Stimulated activated CD8-positive, alpha-beta memory T cell treated with anti-CD3 and anti-CD28 coated beads, Interleukin-7, amount 100 ng/mL, for 4 hours (primary cell): ENCODE measurements at places on chromosomes 12 and 14.

DNA sequence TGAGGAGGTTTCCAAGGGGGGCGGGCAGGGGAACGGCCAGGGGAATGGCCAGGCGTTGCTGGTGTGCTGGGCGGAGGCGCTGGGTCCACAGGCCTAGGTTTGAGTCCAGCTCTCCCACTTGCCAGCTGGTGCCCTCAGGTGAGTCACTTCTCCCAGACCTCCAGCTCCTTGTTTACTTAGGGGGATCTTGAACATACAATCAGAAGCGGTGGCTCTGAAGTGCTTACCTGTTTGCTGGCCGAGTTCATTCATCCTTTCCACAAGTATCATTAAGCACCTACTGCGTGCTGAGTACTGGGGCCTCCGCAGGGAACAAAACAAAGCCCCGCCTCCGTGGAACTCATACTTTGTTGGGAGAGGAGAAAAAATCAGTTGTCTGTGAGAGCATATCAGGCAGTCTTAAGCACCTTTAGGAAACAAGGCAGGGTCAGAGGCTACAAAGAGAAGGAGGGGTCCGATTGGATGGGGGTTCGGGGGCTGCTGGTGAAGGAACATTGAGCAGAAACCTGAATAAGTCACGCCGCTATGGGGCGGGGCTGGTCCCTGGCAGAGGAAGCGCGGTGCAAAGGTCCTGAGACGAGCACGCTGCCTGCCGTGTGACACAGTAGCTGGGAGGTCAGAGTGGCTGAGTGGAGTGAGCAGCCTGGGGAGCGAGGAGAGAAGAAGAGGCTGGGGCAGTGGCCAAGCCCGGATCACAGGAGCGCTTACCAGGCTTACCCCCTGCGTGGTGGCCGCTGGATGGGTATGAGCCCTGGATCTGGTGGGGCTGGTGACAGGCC, 15.1 kb downstream of the MVK start:
- no peak for DNase-seq

GRCh38 chr14:89544636-89545301, 127.7 kb upstream of the FOXN3 start:
- no peak for DNase-seq

- no peak for DNase-seq
Observed at GRCh38 chr12:128570191-128571065, 253.3 kb downstream of the SLC15A4 start.

- no peak for DNase-seq
Observed at GRCh38 chr12:101110866-101111265, 99.2 kb downstream of the SLC5A8 start.

DNA sequence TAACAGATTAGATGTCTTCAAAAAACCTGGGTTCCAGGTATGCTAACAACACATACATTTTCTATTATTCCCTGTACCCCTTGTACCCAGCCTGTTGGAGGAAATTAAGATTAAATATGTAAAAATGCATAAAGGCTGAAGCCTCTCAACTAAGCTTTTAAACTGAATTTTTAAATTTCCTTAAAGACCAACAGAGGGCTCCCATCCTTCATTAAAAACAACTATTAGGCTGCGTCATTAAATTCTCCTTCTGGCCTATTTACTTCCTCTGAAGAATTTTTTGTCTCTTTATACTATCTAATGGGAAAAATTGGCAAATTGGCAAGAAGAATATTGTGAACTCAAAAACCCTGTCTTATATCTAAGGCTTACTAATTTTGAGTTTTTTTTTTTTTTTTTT, 21.8 kb downstream of the SENP1 start:
- no peak for DNase-seq

DNA sequence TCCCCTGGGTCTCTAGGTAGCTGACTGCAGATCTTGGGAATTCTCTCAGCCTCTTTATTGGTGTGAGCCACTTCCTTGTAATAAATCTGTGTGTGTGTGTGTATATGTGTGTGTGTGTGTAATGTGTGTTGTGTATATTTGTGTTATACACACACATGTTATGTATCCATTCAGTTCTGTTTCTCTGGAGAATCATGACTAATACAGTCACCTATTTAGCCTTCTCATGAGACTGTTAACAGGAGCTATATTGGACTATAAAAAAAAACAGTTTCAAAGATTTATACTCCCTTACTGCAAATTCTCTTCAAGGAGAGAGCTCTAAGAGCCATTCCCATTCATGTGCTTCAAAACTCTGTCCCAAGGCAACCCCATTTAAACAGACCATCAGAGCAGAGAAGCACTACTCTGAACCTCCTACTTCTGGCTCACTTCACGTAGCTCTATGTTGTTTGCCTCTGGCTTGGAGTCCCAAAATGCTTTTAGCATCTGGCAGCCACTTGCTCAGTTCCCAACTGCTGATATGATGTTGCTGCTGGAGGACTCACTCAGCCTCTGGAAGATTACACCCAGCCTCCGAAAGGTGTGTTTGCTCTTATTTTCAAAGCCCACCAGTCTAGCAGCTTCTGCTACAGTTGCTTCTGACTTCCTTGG, 48.7 kb upstream of the KITLG start:
- DNase-seq = no peak

DNA sequence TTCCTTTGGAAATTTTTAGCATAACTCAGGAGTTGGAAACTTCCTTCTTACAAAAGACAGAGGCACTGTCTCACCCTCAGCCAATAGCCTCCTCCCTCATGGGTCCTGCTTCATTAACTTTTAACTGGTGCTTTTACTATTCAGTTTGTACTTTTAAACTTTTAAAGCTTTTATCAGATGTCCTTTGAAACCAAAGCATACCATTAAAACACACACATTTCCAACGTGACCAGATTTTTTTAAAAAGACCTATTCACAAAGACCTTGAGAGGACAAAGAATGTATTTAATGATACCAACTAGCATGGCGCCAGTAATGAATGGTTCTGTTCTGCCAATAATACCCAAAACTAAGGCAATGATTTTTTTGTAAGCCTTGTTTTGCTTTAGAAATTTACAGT, 173.6 kb upstream of the EEA1 start:
- no peak for DNase-seq

DNA sequence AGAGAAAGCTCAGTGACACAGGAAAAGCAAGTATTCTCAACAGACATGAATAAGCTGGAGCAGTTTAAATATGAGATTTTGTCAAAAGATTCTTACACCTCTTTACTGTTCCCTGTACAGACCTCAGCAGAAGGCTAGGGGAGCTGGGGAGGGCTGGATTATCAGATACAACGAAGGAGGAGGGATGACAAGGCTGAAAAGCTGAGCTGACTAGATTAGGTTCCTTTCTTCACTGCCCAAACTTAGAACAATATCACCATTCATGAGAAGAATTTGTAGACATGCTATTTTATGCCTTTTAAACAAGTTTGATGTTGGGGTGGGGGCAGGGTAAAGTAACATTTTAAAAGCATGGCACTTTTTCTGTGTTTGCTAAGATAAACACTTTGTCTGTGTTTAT, 611.1 kb downstream of the AACS start:
- no peak for DNase-seq

GRCh38 chr12:111175396-111176094, 193.3 kb downstream of the PHETA1 start:
- no peak for DNase-seq

DNA sequence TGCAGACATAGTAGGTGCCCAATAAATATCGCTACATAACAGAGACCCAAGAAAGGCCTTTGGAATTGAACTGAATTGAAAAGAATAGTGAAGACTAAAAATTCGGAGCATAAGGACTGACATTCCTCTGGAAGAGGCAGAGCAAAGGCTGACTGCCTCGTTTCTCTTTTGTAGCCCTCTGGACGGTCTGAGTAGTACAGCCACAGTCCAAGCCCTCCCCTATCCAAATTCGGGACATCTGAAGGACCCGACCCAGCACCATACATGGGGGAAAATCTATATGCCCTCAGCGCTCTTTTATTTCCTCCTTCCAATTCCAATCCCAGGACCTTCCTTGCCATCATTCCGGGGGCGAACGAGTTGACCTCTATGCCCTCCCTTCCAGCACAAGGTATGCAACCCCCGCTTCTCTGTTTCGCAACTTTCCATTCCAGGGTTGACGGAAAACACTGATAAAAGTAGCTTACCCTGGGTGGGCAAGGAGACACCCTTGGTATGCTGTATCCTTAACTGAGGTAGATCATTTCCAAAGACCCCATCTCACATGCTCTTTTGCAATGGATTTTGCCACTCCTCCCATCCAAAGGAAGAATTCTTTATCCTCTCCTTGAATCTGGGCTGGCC, 127.4 kb upstream of the MAP1LC3B2 start:
- no peak for DNase-seq

- no peak for DNase-seq
Observed at GRCh38 chr12:57342207-57342691, 88.6 kb downstream of the R3HDM2 start.

DNA sequence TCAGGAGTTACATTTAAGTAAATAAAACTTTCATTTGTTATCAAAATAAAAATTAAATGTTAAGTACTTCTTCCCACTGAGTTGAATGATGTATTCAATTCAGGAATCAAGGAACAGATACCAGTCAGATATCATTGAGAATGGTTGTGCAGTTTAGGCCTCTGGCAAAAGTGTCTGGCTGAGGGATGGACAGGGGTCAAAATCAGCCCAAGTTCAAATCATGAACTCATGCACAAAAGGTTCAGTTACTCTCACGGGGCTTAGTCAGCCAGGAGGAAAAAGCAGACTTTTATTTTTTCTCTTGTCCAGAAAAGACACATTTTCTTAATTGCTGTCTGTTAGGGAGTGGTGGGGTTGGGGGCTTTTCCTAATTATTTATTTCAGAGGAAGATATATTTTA, 166.3 kb downstream of the RASSF9 start:
- no peak for DNase-seq

DNA sequence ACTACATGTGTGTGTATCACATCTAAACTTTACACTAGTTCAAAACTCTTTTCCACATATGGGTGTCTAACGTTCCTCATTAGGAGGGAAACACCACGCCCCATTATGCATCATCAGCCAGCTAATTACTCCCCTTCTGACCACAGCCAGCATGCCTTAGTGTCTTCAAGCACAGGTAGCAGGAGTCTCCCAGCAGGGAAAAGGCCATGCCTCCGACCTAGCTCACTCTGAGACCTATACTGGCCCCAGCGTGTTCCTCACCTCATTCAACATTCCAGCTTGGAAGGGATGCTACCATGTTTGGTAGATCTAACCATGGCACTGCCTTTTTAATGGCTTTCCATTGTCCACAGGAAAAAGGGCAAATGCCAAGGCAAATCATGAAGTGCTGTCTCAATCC, 66.1 kb upstream of the PRB2 start:
- no peak for DNase-seq

DNA sequence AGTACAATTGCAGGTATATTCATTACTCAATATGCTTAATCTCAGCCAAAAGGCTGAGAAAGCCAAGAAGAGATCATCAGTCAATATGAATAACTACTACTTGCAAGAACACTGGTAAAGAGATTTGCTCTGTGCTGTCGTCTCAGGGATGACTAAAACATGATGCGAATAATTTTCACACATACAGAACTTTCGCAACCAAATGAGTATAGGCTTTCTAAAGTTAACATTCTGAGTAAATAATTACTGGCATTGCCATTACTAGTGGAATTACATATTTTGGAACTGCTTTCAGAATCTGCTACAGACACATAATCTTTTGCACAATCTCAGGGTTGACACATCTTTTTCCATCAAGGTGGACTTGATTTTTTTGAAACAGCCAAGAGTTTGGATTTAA, 24.7 kb downstream of the NCKAP1L start:
- DNase-seq = no peak

DNA sequence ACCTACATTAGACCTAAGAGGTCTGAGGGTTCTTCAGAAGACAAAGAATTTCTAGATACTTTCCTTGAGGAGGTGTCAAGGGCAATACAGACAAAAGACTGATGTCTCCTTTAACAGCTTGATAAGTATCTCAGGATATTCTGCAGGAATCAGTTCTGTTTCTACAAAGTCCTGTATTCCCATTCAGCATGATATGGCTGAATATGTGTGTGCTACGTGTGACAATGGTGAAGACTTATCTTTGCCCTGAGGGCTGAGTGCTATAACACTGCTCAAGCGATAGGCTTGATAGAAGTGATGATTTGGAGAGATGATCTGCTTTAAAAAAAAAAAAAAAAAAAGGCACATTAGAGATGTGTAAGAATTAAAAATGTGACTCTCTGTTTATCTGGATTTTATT, 429.7 kb downstream of the EGLN3 start:
- no peak for DNase-seq

GRCh38 chr14:25150934-25151790, 101.2 kb upstream of the STXBP6 start:
- no peak for DNase-seq

GRCh38 chr14:95490727-95491451, 25.6 kb downstream of the SYNE3 start:
- DNase-seq = no peak

DNA sequence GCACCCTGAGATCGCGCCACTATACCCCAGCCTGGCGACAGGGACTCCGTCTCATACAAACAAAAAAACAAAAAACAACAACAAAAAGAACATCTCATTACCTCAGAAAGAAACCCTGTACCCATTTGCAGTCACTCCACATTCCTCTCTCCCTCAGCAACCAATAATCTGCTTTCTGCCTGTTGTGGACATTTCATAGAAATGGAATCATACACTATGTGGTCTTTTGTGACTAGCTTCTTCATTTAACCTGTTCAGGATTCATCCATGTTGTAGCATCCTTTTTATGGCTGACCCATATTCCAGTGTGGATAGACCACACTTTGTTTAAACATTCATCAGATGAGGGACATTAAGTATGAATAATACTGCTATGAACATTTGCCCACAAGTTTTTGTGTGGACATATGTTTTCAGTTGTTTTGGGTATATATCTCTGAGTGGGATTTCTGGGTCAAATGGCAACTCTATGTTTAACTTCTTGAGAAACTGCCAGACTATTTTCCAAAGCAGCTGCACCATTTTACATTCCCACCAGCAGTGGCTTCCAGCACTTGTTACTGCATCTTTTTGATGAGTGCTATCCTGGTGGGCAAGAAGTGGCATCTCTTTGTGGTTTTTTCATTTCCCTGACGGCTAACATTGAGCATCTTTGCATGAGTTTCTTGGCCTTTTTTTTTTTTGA, 5.9 kb upstream of the RCOR1 start:
- DNase-seq = no peak

DNA sequence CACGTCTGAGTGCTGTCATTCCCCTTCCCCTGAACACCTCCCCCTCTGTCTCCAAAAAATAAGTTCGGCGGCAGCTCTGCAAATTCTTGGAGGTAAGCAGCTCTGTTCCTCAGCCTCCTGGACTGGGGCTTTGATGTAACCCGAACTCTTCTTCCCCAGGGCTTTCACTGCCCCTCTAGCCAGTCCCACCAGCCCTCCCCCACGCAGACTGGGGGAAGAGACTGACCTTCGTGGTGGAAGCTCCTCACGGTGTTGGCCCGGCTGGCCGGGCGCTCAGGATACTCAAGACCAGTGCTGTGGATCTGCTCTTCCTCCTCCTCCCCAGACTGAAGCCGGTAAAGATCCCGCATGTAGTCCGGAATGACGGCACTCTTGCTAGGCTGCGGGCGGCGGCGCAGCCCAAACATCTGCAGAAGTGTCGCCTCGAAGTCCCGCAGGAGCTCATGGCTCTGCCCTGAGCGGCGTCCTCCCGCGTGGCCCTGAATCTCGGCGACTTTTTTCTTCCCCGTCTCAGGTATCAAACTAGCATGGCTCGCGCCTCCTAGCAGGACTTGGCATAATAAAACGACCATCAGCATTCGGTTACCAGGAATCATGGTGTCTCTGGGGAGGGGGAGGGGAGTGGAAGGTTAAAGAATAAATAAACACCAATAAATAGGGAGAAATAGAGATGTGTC, 4.9 kb downstream of the BMP4 start:
- no peak for DNase-seq

GRCh38 chr12:31318657-31319269, 7.2 kb downstream of the SINHCAF start:
- no peak for DNase-seq
